Activated CD4-positive, alpha-beta T cell treated with anti-CD3 and anti-CD28 coated beads, Interleukin-2, amount 10 ng/mL, durations not matched to agents 7 days and 5 days (primary cell): ENCODE measurements at places on chromosomes 5 and 9. TPM values are rescaled to one million over a fixed set of nuclear protein-coding genes. Genes with fewer than 3 reads are reported as not detected.
A peak's percentile ranks its signal among the peaks of the same experiment; 100 is the strongest.

DNA sequence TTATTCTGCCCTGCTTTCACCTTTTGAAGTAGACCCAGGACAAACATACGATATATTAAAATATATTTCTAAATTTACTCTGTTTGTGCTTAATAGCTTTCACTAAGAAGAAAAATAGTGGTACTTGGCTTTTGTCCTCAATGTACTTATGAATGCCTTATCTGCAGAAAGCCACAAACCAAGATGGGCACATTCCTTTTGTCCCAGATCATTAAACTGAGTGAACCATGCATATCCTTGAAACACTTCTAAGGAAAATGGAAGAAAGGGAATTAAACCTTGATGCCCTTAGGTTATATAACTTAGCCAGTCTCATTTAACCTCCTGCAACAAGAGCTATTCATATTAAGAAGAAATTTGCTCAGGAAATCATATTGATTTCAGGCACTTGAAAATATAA is 553.8 kb upstream of the CDH9 start:
- H3K36me3 ChIP-seq = no peaks in the 10 kb centered on the region
- no peaks in the 10 kb centered on the region for H3K27me3 ChIP-seq
- no peak overlapping the region for H3K27ac ChIP-seq

DNA sequence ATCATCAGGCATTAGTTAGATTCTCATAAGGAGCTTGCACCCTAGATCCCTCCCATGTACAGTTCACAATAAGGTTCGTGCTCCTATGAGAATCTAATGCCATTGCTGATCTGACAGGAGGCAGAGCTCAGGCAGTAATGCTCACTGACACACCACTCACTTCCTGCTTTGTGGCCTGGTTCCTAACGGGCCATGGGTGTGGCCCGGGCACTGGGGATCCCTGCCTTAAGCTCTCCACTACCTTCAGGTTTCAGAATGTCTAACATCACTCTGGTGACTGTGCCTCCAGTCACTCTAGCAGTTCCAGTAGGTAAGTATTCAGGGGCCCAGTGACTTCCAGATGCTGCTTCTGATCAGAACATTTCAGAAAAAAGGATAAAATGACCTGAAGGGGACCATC is 152.4 kb downstream of the LRRC70 start:
- peak overlapping the region; percentile 20 for H3K27ac ChIP-seq
- no peak overlapping the region for H3K4me3 ChIP-seq
- DNase-seq = peak; percentile 10
- peaks cover 9% of the 10 kb centered on the region for H3K4me1 ChIP-seq
- H3K36me3 ChIP-seq = no peaks in the 10 kb centered on the region
- H3K27me3 ChIP-seq = peaks cover 15% of the 10 kb centered on the region

Gene MYMK
- total RNA-seq = not detected

Gene CAMK2A
- total RNA-seq = not detected

DNA sequence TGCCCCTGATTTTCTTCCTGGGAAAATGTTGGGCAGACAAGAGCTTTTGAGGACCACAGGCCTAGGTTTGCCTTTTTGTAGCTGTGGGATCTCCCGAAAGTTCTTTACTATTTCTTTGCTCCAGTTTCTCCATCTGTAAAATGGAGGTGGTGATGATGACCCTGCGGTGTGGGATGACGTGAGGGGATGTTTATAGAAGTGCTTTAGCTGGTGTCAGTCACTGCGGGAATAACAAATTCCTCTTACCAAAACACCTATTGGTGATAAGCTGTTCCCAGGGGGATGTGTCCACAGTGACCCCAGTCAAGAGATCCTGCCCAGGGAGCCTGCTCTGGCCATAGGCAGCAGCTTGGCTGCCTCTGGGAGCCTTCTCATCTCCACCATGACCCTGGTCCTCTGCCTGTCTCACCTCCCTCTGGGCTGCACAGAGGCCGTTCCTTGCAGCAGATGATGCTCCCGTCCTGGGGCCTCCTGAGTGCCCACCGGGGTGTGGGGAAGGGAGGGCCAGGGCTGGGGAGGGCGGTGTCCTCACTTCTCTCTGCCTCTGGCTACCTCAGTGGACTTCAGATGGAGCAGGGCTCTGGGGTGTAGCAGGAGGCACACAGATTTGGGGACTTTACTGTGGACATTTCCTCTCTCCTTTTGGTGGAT is 77.2 kb downstream of the COL15A1 start:
- H3K27me3 ChIP-seq = peaks cover 4% of the 10 kb centered on the region
- no peaks in the 10 kb centered on the region for H3K36me3 ChIP-seq
- no peak for DNase-seq
- no peak overlapping the region for H3K27ac ChIP-seq
- H3K4me3 ChIP-seq = no peak overlapping the region

Gene PLAA
- total RNA-seq = 33.8 TPM

Gene TLE1
- 0.37 TPM for total RNA-seq

Gene RNF183
- total RNA-seq = not detected

Gene CSF1R
- total RNA-seq = 0.15 TPM

DNA sequence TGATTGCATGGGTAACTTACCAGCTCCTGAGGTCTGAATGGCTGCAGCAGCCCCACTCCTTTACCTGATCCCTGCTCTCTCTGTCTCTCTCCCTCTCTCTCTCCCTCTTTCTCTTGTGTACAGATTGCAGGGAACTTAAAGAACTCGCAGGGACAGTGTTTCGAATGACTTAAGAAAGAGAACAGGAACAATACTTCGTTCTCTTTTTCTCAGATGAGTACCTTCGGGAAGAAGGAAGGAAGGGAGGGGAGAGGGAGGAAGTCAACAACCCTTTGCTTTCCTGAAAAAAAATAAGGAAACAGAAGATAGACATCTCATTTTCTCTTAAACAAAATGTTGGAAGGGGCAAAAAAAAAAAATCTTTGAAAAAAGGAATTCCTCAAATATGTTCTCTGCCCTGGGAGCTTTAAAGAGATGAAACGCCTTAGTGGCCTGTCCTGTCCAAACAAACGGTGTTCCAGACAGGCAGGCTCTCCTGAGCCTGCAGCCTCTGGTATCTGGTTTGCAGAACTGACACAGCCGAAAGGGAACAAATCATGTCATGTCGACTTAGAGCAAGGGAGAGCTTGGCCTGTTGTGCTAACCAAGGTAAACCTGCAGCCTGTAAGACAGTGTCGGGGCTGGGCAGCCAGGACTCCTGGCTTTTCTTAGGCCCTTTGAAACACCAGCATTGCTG is at the start of gene ZNF366:
Gene ZNF366 (minus strand): TSS at position 180 of the 676 bp plus-strand sequence. CDS start 45,914 bp downstream, outside the sequence.
- H3K4me1 ChIP-seq = peaks cover 2% of the 10 kb centered on the region
- no peak for DNase-seq
- H3K27ac ChIP-seq = no peak within 1 kb of the TSS
- no peaks in the 10 kb centered on the region for H3K36me3 ChIP-seq
- no peak within 1 kb of the TSS for H3K4me3 ChIP-seq

Gene WDR31
- total RNA-seq = 0.87 TPM

DNA sequence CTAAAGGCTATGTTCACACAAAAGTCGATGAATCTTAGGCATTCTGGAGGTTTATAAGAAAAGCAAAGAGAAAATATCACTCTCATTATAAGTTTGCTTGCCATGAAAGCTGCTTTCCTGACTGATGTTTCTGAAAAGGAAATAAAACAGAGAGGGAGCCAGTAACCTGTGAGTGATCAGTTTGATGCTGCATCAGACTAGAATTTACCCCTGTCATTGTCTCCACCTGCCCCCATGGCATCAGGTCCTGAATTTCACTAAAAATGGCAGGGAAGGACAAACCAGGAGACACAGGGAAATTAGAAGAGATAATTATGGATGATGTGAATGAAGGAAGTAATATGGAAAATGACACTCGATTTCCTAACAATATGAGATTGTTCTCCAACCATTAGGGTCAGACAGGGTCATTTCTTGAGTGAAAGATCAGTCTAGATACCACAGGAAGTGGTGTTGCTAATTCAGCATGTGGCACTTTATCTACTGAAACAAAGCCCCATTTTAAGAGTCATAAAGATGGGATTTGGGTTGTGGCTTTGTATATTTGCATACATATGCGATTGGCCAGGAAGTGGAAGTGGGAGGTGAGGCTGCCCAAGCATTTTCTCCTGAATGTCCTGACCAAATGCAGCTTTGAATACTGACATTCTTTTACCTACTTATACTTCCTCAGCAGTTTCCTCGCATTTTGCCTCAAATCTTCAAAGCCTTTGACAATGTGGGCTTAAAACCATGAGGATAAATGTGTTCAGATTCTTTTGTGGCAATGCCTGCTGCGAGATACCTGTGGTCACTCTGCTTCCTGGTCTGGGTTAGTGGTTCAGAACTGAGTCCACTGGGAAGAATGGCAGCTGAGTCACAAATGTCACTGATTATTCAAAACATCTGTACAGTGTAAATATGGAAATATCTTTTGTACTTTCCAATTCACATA is 29.7 kb downstream of the MEGF10 start:
- no peak overlapping the region for H3K4me3 ChIP-seq
- peaks cover 6% of the 10 kb centered on the region for H3K27me3 ChIP-seq
- H3K36me3 ChIP-seq = no peaks in the 10 kb centered on the region
- H3K27ac ChIP-seq = no peak overlapping the region

DNA sequence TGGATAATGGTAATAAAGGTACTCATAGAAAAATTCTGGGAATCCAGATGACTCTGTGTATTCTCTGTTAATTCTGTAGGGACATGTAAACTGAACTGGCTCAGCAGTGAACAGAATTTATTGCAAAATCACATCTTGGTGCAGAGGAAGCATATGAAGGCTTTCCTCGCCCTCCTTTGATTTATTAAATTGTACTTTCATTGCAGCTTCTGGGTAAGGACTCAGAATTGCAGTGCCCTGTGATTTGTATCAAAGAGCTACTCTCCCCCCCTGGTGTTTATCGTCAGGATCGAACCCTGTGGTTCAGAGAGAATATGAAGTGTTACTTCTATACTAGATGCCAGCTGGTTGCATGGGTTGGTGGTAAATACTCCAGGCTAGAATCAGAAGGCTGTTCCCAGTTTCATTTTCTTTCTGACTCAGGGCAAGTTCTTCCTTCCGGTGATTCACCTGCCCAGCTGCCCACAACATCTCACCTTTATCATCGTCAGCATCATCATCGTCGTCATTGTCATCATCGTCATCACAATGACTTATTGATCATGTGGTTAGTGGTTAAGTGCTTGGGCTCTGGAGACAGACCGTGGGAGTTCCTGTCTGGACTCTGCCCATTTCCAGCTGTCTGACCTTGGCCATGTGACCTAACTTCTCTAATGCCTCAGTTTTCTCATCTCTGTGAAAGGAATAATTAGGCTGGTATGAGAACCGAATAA is 238.8 kb downstream of the ARHGAP26 start:
- peak; percentile 84 for DNase-seq
- H3K4me1 ChIP-seq = peaks cover 73% of the 10 kb centered on the region
- peak overlapping the region; percentile 23 for H3K4me3 ChIP-seq
- H3K27ac ChIP-seq = peak overlapping the region; percentile 84
- H3K27me3 ChIP-seq = no peaks in the 10 kb centered on the region
- peaks cover 17% of the 10 kb centered on the region for H3K36me3 ChIP-seq

DNA sequence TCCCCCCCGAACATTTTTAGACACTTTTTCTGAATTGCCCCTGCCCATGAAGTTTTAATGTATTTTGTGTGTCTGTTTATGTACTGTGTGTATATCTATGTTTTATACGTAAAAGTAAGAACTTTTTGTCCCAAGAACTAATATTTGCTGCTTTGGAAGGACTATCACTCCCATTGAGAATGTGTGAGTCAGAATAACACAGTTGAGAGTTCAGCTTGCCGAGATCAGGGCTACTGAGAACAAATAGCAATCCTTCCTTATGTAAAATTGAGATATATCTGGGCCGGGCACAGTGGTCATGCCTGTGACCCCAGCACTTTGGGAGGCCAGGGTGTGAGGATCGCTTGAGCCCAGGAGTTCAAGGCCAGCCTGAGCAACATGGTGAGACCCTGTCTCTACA is 11.3 kb downstream of the GTF3C4 start:
- DNase-seq = no peak
- no peaks in the 10 kb centered on the region for H3K27me3 ChIP-seq
- peaks cover 49% of the 10 kb centered on the region for H3K4me1 ChIP-seq
- no peak overlapping the region for H3K4me3 ChIP-seq

Gene SPATA6L
- total RNA-seq = 0.42 TPM

GRCh38 chr9:93226819-93227218 is 42.9 kb downstream of the WNK2 start:
- no peak for DNase-seq
- H3K4me3 ChIP-seq = no peak overlapping the region
- H3K36me3 ChIP-seq = no peaks in the 10 kb centered on the region
- peaks cover 3% of the 10 kb centered on the region for H3K4me1 ChIP-seq
- peaks cover 3% of the 10 kb centered on the region for H3K27me3 ChIP-seq

Gene CARTPT
- not detected for total RNA-seq
